Urinary bladder (tissue), 4 donors: ENCODE measurements at places on chromosomes 7 and 10.

DNA sequence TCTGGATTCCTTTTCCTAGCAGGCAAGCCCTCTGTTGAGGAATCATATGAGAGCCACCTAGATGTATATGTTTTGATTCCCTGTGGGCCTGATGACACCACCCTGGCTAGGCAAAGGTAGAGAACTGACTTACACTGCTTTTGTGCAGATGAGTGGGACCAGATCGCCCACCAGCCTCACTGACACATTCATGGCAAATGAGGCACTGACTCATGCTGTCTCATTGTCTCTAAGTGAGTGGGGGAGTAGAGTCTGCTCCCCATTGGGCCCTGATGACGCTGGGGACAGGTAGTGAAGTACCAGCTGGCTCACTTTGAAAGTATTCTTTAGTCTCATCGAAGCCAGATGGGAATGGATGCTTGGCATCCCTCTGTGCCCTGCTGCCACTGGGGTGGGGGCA is 326.3 kb downstream of the ABCA13 start:
- DNase-seq = no peak

DNA sequence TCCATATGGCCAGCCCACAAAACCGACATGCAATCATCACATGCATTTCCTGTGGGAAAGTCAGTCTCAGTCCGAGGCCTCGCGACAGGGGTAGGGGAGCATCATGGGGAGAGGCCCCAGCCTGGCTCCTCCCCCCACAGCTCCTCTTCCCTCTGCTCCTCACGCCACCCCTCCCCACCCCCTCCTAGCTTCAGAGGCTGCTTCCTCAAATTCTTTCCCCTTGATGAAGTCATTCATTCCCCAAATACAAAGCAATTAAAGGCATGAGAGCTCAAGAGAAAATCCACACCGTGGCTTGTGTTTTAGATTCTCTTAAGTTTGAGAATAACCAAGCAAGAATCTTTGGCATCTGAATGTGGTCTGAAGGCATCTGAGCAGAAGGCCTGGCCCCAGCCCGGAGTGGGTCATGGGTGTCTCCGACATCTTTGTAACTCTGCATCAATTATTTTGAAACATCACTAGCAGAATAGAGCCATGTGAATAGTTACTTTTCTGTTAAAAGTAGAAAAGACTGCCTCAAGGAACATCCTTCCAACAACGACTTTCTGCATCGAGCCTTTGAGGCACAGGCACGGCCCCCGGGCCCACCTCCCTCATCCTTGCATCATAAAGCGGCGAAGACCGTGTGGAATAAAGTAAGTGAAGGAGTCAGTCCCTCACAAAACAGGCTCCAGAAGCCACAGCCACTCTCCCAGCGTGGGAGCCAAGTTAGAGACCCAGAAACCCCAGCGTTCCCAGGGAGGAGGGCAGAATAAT is 90.9 kb downstream of the DIP2C start:
- no peak for DNase-seq

DNA sequence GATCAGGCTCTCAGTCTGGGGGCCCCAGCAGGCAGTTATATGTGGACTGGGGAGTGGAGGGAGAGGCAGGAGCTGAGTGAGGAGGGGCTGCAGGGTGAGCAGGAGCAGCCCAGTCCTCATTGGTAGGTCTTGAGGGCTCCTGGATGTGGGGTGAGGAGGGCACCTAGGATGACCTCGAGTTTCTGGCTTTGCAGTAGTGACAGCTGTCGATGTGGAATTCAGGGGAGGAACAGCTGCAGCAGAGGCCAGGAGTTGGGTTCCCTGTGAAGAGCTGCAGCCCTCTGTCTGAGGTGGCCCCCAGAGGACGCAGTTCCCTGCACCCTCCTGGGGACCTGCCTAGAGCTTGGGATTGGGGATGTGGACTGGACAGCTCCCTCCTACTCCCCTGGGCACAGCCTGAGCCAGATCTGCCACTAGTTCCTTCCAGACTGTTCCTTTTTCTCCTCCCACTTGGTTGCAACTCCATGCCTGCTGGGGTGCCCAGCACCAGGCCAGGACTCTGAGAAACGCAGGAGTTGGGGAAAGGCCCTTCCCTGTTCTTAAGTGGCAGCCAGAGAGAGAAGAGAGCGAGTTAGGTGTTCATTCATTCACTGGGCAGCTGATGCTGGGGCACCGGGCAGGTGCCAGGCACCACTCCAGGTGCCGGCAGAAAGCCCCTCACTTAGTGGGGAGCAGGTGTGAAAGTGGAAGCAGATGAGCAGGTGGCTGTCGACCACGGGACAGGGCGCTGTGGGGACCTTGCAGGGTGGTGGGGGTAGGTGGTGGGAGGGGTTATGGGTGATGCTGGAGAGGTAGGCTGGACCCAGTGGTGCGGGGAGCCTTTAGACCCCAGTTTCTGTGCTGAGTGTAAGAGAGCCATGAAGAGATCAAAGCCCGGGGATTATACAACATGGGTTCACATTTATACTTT is 57.9 kb downstream of the PRF1 start:
- DNase-seq = no peak

GRCh38 chr10:6347391-6347951 is 144.7 kb downstream of the PFKFB3 start:
- DNase-seq = no peak

GRCh38 chr10:121240011-121240410 is 358.2 kb downstream of the FGFR2 start:
- DNase-seq = no peak

GRCh38 chr10:101263150-101263752 is 34.0 kb upstream of the LBX1 start:
- DNase-seq = no peak

DNA sequence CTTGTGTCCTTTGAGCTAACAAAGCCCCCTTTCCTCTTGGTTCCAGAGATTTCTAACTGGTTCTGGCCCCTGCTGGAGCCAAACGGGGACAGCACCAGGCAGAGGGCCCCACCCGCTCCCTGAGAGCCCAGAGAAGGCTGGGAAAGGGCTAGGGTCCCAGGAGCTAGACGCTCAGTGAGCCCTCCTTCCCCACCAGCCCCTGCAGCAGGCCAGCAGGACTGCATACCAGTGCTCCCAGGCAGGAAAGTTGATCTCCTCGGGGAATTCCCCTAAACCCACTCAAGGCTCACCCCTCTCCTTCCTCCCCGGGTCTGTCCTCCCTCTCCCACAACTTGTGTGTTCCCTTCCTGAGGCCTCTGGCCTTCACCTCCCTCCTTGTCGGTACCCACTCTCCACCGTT is 47.7 kb downstream of the PAX2 start:
- no peak for DNase-seq

GRCh38 chr10:25498645-25499044 is 323.8 kb downstream of the GPR158 start:
- DNase-seq = no peak

GRCh38 chr10:29860166-29860565 is 199.2 kb downstream of the JCAD start:
- no peak for DNase-seq

GRCh38 chr10:22314852-22315251 is 1.3 kb upstream of the COMMD3 start:
- DNase-seq = no peak

DNA sequence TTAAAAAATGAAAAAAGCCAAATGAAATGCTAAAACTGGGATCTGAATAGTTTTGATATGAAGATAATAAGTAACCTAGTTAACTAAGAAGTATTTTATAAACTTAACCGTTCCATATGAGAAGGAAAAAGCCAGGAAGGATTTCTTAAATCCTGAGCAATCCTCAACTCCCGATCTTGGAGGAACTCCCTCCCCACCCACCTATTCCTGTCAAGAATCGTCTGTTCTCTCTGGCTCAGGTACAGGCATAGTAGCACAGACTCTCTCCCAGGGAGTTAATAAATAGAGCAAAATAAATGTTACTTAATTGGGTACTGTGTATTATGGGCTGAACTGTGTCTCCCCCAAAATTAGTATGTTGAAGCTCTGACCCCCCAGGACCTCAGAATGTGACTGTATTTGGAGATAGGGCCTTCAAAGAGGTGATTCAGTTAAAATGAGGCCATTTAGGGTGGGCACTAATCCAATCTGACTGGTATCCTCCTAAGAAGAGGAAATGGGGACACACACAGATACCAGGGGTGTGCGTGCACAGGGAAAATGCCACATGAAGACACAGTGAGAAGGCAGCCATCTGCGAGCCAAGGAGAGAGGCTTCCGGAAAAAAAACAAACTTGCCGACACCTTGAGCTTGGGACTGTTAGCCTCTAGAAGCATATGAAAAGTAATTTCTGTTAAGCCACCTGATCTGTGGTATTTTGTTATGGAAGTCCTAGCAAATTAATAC is 28.7 kb downstream of the PUS7 start:
- no peak for DNase-seq

GRCh38 chr7:1899196-1899595 is 229.1 kb downstream of the ELFN1 start:
- DNase-seq = no peak

GRCh38 chr10:90592638-90593302 is 265.1 kb downstream of the HTR7 start:
- DNase-seq = peak; percentile 13
